ENCODE measurements at places on chromosomes 4 and X.

- DNase-seq = no peak
Observed at GRCh38 chrX:140297273-140297672, 207.6 kb downstream of the SOX3 start.

DNA sequence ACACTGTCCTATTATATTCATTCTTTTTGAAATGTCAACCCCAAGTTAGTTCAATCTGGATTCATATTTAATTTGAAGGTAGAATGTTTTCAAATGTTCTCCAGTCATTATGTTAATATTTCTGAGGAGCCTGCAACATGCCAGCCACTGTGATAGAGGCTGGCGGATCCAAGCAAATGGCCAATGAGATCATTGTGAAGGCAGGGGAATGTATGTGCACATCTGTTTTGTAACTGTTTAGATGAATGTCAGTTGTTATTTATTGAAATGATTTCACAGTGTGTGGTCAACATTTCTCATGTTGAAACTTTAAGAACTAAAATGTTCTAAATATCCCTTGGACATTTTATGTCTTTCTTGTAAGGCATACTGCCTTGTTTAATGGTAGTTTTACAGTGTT, 1.6 kb downstream of the CXCL1 start:
- peak; percentile 54 for DNase-seq

DNA sequence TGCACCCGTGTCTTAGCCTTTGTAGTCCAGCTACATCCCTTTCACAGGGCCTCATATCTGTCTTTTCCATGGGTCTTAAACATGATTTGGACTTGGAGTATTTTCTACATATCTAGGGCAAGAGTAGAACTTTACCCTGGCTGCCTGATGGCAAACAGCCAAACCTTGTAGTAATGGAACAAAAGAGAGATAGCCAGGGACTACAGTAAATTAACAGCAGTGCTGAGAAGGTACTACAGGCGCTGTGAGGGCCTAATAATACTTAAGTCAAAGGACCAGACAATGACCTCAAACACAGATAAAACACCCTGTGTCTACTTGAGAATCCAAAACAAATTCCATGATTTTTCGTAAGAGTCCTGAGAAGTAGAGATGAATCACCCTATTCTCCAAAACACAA, 111.0 kb upstream of the WDR17 start:
- DNase-seq = no peak

GRCh38 chr4:74370912-74371311, 6.0 kb downstream of the EREG start:
- peak; percentile 66 for DNase-seq
